ENCODE measurements at places on chromosomes 3 and 15. TPM values are rescaled to one million over a fixed set of nuclear protein-coding genes. Genes with fewer than 3 reads are reported as not detected.

The TMC3 gene
- 0.13 TPM for total RNA-seq

The KCNAB1 gene
- 0.15 TPM for total RNA-seq

The MCF2L2 gene
- total RNA-seq = 11.1 TPM

The GP9 gene
- not detected for total RNA-seq

The ARHGEF3 gene
- 0.52 TPM for total RNA-seq

The SH3GL3 gene
- total RNA-seq = 3.8 TPM

The LARP6 gene
- 19.3 TPM for total RNA-seq

DNA sequence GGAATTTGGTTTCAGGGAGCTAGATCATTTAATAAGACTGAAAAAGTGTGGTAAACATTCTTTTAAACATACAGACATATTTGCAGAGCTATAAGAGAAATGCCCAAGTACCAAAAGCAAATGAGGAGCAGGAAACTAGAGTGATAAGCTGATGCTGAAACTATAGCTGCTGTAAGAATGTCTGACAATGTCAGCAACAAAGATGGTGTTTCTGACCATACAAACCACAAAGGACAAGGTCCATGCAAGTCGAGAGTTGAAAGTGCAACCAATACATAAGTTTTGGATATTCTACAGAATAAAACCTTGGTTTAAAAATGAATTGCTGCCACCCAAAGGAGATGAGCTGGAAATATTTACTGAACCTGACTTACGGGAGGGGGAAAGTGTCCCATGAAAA lies 610.2 kb downstream of the TBL1XR1 start:
- no peak for DNase-seq

DNA sequence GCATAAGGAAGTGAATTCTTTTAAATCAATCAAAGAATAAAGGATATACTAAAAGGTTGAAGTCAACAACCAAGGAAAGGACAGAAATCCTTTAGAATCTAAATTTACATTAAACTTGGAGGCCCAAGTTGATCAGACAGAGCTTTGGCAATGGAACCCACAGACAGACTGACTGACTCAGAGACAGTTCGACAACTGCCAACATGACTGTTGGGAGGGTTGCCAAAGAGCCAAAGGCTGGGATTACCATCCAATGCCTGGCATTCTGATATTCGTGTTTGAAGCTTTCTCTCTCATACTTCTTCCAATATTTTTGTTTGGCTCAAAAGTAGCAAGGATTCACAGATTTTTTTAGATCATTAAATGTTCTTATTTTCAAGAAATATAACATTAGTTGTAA lies 406.1 kb downstream of the PLCL2 start:
- DNase-seq = no peak

DNA sequence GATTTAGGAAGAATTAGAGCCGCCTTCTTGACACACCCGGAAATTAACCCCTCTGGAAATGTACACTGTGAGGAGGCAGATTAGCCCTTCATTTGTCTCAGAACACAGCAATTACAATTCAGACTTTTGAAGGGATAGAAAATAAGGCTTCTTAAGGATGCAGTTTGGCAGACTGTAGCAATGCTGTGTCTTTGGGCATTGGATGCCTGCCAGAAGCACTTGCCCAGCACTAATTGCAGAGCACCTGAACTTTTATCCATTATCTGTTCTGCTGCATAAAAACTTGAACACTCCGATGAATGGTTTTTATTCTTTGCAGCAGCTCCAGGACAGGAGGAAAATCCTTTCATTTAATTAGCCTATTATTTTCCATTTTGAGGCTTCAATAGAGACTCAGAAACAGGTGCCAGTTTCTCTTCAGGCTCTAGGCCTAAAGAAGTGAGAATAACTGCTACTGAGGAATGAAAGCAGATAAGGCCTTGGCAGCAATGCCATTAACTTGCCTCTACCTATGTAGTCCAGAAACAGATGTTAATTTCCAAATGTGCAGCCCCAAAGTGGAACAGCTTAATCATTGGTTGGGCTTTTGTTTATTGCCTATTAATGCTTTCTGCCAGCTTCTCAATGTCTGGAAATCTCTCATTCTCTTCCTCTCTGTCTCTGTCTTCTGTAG lies 418.5 kb downstream of the NSUN3 start:
- DNase-seq = no peak

DNA sequence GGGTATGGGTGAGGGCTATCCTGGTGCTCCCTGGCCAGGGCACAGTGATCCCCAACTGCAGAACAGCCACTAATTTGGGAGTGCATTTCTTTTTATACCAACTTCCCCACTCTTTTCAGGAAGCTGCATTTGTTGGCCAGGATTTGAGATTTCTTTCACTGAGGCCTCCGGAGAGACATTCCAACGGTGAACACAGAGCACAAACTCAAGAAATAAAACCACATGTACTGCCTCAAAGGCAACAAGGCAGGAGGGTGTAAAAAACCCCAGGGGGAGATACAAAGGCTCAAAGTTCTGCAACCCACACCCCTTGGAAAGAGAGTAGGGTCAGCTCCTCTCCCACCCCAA lies 65.3 kb downstream of the CPN2 start:
- DNase-seq = peak; percentile 57

- DNase-seq = no peak
Observed at GRCh38 chr15:88695101-88695500, 56.3 kb downstream of the ISG20 start.

- DNase-seq = no peak
Observed at GRCh38 chr3:128610451-128611070, 40.1 kb downstream of the RPN1 start.

DNA sequence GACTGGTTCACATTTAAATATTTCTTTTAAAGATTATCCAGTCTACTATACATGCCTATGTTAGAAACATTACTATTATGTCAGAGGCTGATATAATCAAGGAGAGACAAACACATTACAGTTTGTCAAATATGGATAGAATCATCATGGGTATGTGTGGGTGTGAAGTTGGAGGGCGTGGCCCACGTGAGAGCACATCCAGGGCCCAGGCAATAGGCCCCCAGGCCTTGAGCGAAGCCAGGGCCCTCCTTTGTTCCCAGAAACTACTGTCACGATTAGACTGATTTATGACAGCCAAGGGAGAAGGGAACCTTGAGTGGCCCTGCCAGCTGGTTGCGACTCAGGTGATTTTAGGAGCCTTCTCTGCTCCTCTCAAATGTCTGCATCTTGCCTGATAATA lies 26.9 kb upstream of the LDHAL6B start:
- no peak for DNase-seq

DNA sequence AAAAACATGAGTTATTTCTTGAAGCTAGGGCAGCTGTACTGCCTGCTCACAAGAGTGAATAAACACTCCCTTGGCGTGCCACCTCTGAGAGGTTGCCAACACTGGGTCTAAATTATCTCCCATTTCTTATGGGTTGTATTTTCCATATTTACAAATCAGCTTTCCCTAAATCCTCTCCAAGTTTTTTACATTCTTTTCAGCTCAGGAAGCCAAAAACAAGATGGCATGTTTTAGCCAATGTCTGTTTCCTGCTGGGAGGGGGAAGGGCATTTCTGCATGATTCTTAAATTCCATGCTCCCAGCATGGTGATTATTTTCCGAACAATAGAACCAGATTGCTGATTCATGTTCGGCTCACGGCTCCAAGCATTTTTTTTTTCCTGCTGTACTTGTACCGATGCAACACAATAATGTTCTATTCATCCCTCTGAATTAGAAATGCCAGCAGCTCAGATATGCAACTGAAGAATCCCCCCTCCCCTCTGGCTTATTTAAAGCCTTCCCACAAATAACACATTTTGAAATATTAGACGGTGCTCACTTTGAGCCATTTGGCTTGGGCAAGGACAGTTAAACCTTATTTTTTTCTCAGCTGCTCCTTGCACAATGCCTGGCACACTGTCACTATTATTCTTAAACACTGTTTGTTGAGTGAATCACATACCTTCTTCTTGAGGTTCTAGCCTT lies 252.5 kb downstream of the THRB start:
- no peak for DNase-seq

GRCh38 chr3:159080256-159080655 lies 278.4 kb downstream of the MFSD1 start:
- no peak for DNase-seq

- DNase-seq = no peak
Observed at GRCh38 chr3:43766672-43767465, 76.1 kb downstream of the ABHD5 start.

GRCh38 chr3:42036483-42036823 lies 54.7 kb upstream of the TRAK1 start:
- no peak for DNase-seq

GRCh38 chr3:109963831-109964230 lies 626.5 kb upstream of the DPPA4 start:
- DNase-seq = no peak

GRCh38 chr3:17301271-17301670 lies 416.5 kb downstream of the PLCL2 start:
- no peak for DNase-seq

DNA sequence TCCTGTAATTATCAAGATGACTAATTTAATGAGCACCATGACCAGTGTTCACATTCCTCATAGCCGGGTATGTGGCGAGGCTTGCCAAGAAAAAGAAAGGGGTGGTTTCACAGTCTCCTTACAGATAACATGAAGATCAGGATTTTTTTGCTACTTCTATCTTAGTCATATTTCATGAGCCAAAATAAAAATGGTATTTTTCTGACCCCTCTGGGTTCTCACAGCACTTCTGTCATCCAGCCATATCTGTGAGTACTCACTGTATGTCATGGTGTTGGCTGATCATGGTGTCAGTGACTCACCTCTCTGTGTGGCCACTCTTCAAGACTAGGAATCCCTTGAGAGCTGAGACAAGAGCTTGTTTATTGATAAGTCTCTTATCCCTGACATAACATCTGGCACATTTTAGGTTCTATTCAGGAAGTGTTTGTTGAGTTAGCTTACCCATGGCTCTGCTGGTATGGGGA lies 130.5 kb upstream of the LMCD1 start:
- no peak for DNase-seq

- no peak for DNase-seq
Observed at GRCh38 chr3:114060906-114061655, 4.5 kb downstream of the QTRT2 start.

DNA sequence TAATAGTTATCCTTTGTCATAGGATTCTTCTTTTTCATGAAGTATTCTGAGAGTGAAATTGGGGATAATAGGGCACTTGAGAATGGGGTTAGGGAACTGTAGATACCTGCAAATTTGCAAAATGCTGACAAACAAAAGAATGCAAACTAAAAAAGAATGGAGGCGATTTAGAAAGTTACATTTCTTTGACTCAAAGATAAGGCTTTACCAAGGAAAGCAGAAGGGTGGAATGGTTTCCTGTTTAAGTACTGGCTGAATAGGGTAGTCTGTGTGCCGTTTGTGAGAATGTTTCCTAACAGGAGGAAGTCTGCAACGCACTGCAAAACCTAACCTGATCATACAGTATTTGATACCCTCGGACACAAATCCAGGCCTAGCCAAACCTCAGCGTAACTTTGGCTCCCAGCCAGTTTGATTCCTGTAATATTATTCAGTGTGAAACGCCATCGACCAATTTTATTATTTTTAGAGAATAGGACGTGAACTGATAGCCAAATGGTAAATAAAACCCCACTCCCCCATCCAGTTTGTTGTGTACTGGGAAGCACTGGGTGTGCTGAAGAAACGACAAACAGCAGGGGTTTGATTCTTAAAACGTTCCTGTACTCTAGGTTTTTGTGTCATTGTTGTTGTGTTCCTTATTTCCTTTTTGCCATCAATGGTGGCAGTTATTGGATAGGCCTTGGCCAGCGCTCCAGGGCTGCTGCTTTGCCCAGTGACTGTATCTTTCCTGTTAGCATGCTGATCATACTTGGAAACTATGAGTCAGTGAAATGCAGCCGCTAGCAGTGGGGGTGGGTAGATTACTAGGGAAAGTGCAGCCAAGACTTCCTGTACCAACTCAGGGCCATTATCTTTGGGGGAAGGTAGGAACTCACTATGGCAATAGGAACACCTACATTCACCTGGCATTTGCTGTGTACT lies 148.0 kb upstream of the TBL1XR1 start:
- no peak for DNase-seq

All from neural progenitor cell (in vitro differentiated cells).